Neural crest cell (in vitro differentiated cells): ENCODE measurements at places on chromosomes 7 and 10. TPM values are rescaled to one million over a fixed set of nuclear protein-coding genes. Genes with fewer than 3 reads are reported as not detected.

DNA sequence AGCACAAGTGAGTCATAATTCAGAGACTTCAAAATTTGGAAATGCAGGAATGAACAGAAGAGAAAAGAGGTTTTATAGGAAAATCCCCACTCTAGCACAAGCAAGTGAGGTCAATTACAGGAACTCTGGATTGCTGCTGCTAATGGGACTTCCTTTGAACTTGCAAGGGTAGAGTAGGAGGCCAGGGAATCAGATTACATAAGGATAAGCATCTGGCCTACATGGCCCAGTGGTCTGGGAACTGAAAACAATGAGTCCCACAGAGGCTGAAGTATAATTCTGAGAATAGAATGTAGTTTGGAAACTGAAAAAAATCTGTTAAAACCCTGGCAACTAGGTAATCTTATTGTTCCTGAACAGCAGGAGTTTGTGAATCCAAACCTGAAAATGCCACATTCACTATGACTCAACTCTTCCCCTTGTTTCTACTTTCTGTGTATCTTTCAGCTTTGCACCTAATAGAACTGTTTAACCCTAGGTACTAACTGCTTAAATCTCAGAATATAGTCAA, 66.5 kb downstream of the CTNNA3 start:
- H3K27me3 ChIP-seq: no peaks in the 10 kb centered on the region
- H3K4me1 ChIP-seq: peaks cover 9% of the 10 kb centered on the region
- no peak overlapping the region for H3K4me3 ChIP-seq
- no peak for DNase-seq
- H3K36me3 ChIP-seq: peaks cover 3% of the 10 kb centered on the region

GRCh38 chr10:48477616-48478015, 127.3 kb downstream of the ARHGAP22 start:
- H3K4me3 ChIP-seq: no peak overlapping the region
- H3K27me3 ChIP-seq: no peaks in the 10 kb centered on the region
- no peaks in the 10 kb centered on the region for H3K4me1 ChIP-seq
- no peak overlapping the region for H3K27ac ChIP-seq
- no peaks in the 10 kb centered on the region for H3K36me3 ChIP-seq
- DNase-seq: no peak

DNA sequence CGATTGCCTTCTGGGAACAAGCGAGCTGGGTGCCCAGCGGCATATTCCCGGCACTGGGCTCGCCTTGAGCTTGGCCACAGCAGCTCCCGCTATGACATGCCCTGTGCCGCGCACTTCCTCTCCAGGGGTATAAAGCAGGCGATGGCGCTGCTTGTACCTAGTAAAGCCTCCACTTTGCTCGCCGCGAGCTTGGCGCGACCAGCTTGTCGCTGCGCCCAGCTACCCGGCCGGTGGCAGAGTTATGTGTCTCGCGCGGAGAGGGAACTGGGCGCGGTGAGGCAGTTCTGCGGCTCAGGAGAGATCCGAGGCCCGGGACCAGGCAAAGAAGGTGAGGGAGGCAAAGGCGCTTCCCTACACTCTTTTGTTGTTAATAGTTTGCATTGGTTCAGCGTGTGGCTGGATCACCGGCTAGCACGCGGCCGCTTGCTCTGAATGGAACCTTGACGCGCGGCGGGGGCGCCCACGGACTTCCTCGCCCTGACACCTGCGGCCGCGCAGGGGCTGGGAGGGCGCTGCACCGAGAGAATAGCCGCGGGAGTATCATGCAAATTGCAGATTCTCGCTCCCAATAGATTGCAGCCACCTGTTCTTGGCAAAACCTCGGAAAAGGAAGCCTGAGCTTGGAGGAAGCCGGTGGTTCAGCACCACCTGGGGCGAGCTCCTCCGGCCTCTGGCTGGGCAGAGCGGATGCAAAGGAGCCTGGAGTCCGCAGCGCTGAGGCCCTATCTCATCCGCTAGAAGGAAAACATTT, 3.0 kb upstream of the BUB3 start:
- H3K27ac ChIP-seq: no peak overlapping the region
- no peak for DNase-seq
- peak overlapping the region; percentile 66 for H3K4me3 ChIP-seq
- peaks cover 33% of the 10 kb centered on the region for H3K4me1 ChIP-seq
- H3K27me3 ChIP-seq: peaks cover 75% of the 10 kb centered on the region

DNA sequence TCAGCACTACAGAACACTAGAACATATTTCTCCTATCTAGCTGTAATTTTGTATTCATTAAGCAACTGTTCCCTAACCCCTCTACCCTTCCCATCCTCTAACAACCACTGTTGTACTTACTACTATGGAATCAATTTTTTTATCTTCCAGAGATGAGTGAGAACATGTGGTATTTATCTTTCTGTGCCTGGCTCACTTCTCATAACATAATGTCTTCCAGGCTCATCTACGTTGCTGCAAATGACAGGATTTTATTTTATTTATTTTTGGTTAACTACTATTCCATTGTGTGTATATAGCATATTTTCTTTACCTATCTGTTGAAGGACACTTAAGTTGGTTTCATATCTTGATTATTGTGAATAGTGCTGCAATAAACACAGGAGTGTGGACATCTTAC, 200.9 kb upstream of the CHRM2 start:
- no peak overlapping the region for H3K27ac ChIP-seq
- no peaks in the 10 kb centered on the region for H3K27me3 ChIP-seq
- no peak overlapping the region for H3K4me3 ChIP-seq
- H3K4me1 ChIP-seq: no peaks in the 10 kb centered on the region

- H3K27ac ChIP-seq: no peak overlapping the region
- H3K27me3 ChIP-seq: no peaks in the 10 kb centered on the region
- DNase-seq: no peak
- peaks cover 9% of the 10 kb centered on the region for H3K36me3 ChIP-seq
Observed at GRCh38 chr7:86844608-86845007, 200.9 kb downstream of the GRM3 start.

DNA sequence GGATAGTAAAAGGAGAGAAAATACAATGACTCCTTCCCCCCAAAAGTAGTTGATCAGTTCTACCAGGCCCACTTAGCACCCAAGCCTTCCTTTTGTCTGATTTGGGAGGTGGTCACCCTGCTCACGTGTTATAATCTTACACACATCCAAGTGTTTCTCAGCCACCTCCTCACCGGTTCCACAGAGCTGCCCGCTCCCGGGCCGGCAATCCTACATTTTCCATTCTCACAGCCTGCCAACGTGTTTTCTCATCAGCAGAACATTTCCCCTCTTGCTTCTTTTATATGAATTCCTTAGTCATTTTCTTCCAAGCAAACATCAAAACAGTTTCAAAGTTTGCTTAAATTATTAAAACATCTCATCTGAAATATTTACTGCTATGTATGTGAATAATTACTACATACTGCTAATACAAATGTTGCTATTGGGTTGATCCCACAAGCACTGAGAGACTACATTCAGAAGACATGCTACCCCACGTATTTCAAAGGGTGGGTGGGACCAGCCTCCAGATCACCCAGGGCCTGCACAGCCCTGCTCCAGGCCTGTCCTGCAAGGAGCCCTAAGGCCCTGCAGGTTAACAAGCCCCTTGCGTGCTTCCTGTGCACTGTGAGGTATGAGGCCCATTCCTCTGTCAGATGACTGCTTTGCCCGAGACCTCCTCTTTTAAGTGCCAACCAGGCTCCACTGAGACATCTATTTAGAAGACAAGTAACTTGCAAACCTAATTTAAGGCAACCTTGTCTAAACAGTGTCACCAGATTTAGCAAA, 75.3 kb downstream of the GRB10 start:
- peaks cover 26% of the 10 kb centered on the region for H3K4me1 ChIP-seq
- peak overlapping the region; percentile 44 for H3K27ac ChIP-seq
- H3K4me3 ChIP-seq: no peak overlapping the region
- peaks cover 6% of the 10 kb centered on the region for H3K36me3 ChIP-seq

- H3K36me3 ChIP-seq: peaks cover 16% of the 10 kb centered on the region
- H3K27me3 ChIP-seq: no peaks in the 10 kb centered on the region
- H3K27ac ChIP-seq: no peak overlapping the region
- H3K4me1 ChIP-seq: no peaks in the 10 kb centered on the region
- no peak overlapping the region for H3K4me3 ChIP-seq
- no peak for DNase-seq
Observed at GRCh38 chr10:128110339-128110738, 15.9 kb downstream of the MKI67 start.

DNA sequence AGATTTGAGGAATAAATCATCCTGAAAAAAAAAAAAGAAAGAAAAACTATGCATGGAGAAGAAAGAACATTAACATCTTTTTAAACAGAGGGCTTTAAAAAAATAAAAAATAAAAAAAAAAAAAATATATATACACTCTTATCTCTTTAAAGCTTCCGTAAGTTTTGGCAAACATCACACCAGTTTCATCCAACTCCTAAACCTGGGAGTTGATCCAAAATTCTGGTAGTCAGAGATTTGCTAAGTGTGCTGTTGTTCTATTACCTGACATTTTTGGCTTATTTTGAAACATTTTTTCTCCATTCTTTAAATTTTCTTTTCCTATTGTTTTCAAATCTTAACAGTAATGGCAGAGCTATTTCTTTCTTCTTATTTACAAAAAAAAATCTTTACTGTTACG, 273.1 kb downstream of the AGMO start:
- peaks cover 4% of the 10 kb centered on the region for H3K36me3 ChIP-seq
- H3K4me1 ChIP-seq: no peaks in the 10 kb centered on the region
- DNase-seq: no peak
- no peak overlapping the region for H3K4me3 ChIP-seq

DNA sequence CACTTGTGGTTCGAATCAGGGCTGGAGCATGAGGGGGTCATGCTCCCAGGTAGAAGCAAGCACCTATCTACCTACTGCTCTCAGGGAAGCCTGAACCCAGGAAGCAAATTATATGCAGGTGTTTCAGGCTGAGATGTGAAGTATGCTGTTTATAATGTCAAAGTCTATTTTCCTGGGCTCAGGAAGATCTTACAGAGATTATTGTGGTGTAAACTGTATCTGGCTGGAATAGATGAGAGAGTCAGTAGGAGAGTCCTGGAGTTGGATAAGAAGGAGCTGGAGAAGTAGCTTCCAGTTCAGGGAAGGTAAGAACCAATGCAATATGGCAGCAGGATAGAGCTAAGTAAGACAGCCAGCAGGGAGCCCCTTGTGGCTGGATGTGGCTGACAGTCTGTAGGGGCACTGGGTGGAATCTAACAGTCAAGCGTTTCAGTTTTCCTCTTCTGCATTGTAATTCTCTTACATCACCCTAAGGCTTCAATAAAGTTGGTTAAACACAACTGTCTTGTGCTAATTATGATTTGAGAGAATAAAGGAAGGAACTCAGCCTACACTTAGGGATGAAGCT, 105.9 kb upstream of the EEPD1 start:
- no peak for DNase-seq
- peaks cover 4% of the 10 kb centered on the region for H3K4me1 ChIP-seq
- H3K27me3 ChIP-seq: no peaks in the 10 kb centered on the region
- H3K27ac ChIP-seq: no peak overlapping the region
- H3K4me3 ChIP-seq: no peak overlapping the region

DNA sequence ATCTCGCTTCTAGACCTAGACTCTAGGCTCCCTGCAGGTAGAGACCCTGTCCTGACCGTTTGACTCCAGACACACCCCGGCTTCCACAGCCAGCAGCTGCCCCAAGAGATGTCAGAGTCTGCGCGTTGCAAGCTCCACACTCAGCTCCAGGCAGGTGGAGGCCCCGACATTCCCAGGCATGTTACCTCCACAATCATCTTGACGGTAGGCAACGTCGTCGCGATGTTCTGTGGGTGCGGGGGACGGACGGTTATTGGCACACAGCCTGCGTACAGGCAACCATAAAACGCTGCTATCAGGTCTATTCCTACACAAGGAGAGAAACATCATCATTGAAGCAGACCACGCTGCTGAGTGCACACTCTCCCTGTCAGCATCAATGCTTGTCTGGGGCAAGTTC, 213.2 kb downstream of the ZMYND11 start:
- no peaks in the 10 kb centered on the region for H3K27me3 ChIP-seq
- H3K27ac ChIP-seq: no peak overlapping the region
- H3K4me3 ChIP-seq: no peak overlapping the region
- no peak for DNase-seq
- no peaks in the 10 kb centered on the region for H3K4me1 ChIP-seq
- peaks cover 34% of the 10 kb centered on the region for H3K36me3 ChIP-seq

DNA sequence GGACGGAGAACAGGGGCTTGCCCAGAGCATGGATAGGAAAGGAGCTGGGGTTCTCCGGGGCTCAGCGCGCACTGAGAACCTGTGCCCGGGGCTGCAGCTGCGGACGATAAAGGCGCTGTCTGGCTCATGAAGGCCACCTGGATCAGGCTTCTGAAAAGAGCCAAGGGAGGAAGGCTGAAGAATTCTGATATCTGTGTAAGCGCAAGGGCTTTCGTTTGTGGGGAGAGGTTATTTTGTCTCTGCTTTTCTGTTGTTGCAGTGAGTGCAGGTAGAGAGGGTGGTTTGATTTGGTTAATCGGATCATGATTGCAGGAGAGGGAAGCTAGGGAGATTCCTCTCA, 250.5 kb downstream of the NSUN6 start:
- peaks cover 10% of the 10 kb centered on the region for H3K4me1 ChIP-seq
- no peak overlapping the region for H3K27ac ChIP-seq

- H3K27me3 ChIP-seq: no peaks in the 10 kb centered on the region
- no peak overlapping the region for H3K27ac ChIP-seq
- DNase-seq: no peak
- peaks cover 17% of the 10 kb centered on the region for H3K36me3 ChIP-seq
- peaks cover 17% of the 10 kb centered on the region for H3K4me1 ChIP-seq
Observed at GRCh38 chr10:84453303-84453702, 124.9 kb downstream of the CCSER2 start.

- H3K4me1 ChIP-seq: no peaks in the 10 kb centered on the region
- H3K27ac ChIP-seq: no peak overlapping the region
- H3K27me3 ChIP-seq: no peaks in the 10 kb centered on the region
Observed at GRCh38 chr10:24459836-24460235, 250.9 kb downstream of the KIAA1217 start.

- no peaks in the 10 kb centered on the region for H3K36me3 ChIP-seq
- no peak overlapping the region for H3K27ac ChIP-seq
- no peaks in the 10 kb centered on the region for H3K27me3 ChIP-seq
- H3K4me1 ChIP-seq: peaks cover 3% of the 10 kb centered on the region
- no peak overlapping the region for H3K4me3 ChIP-seq
- DNase-seq: peak; percentile 35
Observed at GRCh38 chr10:48551861-48552591, 52.8 kb downstream of the ARHGAP22 start.

- H3K36me3 ChIP-seq: peaks cover 17% of the 10 kb centered on the region
- no peak overlapping the region for H3K4me3 ChIP-seq
- H3K27me3 ChIP-seq: no peaks in the 10 kb centered on the region
Observed at GRCh38 chr7:22751341-22751740, 24.3 kb downstream of the IL6 start.

DNA sequence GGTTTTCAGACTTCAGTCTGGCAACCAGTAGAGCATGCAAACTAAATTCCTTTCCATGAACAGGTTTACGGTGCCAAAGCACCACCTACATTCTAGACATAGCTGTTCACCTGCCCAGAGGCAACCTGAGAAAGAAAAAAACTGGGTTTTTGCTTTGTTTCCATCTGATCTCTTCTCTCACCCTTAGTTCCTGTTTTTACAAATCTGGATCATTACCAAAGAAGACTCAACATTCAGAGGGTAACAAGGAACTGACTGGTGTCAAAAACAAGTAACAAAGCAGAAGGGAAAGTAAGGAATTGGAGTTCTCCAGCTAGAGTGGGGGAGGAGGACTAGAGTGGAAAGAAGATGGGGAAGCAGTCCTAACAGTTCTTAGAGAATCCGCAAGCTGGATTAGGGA, 36.4 kb downstream of the CPVL start:
- H3K4me3 ChIP-seq: no peak overlapping the region
- no peak for DNase-seq
- no peaks in the 10 kb centered on the region for H3K27me3 ChIP-seq
- no peak overlapping the region for H3K27ac ChIP-seq
- H3K4me1 ChIP-seq: peaks cover 18% of the 10 kb centered on the region

Gene SRI
- total RNA-seq: 143 and 153 TPM in 2 replicates

Gene MKX
- 0.30 TPM in 1 of 2 replicates, not detected in the other for total RNA-seq

Gene DRGX
- total RNA-seq: 0.18 and 0.19 TPM in 2 replicates

Gene LRRC4
- total RNA-seq: 67.5 and 67.6 TPM in 2 replicates

Gene SERPINE1
- 0.07 TPM in 1 of 2 replicates, not detected in the other for total RNA-seq

Gene ZNF786
- total RNA-seq: 16.2 and 17.1 TPM in 2 replicates

Gene TMEM225B
- 0.91 and 1.8 TPM in 2 replicates for total RNA-seq
